ENCODE measurements at places on chromosomes 16 and 17.

GRCh38 chr17:74796866-74797265, 20.7 kb upstream of the NAT9 start:
- DNase-seq: no peak

GRCh38 chr16:67703626-67704025, 15.5 kb downstream of the GFOD2 start:
- no peak for DNase-seq

- DNase-seq: peak; percentile 13
These were observed 27.1 kb upstream of the CRYBA1 start for GRCh38 chr17:29219378-29220047.

- DNase-seq: no peak
These were observed 3.2 kb downstream of the PAM16 start for GRCh38 chr16:4347765-4348509.

DNA sequence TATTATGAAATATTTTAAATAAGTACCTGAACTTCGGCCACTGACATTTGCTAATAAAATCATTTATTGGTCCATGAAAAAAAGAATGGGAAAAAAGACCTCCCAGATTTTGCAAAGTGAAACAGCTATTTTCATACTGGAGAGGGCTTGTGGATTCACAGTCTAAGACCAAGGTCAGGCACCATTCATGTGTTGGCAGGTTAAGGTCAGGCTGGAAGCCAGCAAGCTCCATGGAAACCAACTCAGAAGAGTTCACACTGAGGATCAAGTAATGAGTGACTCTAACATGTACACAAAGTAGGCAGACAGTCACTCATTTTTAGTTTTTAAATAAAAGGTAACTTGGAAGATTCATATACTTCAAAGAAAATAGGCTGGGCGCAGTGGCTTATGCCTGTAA, 3.4 kb downstream of the DNAJA2 start:
- no peak for DNase-seq

DNA sequence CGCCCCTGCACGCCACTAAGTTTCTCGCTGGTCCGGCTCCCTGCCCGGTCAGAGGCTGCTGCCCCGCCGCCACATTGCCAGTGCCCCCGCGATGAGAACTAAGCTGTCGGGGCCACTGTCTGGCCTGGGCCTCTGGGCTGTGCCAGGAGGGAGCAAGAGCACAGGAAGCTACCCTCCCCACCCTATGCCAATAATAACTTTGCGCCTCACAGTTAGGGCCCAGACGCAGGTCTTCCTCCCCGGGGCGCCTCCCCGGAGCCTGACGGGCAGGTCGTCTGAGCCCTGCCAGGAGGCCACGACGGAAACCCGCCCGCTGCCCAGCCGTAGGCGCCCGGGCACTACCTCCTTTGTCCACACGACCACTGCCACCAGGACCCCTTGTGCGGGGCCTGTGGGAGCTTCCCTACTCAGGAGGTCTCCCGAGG, 1.5 kb downstream of the ZFPM1 start:
- no peak for DNase-seq

DNA sequence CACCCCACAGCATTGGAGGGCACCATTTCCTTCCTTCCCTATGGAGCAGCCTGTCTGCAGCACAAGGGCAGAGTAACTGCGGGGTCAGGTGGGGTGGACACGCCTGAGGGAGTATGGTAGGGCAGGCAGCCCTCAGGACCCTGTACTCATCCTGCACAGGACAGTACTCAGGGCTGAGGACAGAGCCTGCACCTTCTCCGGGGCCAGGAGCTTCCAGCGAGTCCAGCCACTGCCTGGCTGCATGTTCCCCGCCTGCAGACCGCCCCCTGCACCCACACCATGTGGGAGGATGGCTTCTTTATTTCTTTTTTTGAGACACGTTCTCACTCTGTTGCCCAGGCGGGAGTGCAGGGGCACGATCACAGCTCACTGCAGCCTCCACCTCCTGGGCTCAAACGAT, 47.6 kb upstream of the CDC42EP4 start:
- no peak for DNase-seq

DNA sequence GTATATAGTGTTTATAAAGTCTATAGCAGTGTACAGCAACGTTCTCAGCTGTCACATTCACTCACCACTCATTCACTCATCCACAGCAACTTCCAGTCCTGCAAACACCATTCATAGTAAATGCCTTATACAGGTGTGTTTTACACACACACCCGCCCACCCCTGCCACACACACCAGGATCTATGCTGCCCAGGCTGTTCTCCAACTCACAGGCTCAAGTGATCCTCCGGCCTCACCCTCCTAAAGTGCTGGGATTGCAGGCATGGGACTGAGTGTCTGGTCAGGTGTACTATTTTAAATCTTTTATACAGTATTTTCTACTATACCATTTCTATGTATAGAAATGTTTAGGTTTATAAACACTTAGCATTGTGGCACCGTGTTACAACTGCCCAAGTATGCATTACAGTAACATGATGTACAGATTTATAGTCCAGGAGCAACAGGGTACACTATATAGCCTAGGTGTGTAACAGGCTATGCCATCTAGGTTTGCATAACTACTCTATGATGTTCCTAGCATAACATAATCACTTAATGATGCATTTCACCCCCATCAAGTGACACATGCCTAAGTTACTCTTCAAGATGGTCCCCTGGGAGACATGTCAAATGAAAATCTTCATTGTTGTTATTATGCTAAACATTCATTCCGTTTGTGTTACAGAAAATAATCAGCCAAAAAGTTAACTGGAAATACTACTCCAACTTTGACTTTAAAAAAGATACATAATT, 42.5 kb downstream of the CREBBP start:
- no peak for DNase-seq

- DNase-seq: peak; percentile 53
These were observed 648 bp upstream of the ERCC4 start for GRCh38 chr16:13919330-13919682.

DNA sequence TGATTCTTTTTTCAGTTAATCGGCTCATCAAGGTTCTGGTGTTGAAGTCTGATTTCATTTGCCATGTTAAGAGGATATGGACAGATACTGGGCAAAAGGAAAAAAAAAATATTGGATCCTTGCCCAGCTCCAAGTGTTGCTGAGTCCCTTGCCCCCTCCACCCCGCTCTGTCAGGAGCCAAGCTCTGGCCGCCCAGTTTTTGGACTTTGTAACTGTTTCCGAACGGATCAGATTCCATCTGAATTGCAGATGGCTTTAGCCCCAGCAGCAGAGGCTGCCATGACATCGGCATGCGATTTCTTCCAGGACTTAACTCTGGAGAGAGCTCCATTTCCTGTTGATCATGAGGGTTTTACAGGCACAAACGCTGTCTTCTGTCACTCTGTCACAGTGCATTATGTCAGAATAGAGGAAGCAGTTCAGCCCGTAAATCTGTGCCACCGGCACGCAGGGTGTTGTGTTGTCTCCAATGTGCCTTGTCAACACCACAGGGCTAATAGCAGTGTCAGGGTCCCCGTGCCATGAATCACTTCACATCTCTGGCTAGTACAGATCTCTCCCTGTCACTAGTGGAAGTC, 615.6 kb downstream of the MAF start:
- no peak for DNase-seq

DNA sequence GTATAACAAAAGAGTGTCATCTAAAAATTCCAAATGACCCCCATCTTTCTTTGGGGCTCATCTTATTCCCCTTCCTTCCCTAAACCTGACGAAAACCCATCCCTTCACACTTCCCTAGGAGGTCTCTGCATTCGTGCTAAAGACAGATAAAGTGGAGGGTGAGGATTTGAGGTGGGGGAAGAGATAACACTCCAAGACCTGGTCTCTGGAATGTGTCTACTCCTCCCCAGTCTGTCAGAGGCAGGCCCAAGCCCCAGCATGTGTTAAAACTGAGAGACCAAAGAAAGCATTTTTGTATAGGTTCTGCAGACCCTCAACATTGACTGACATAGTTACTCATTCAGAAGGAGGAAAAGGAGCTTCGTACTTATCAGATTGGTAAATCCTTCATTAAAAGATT, 11.0 kb upstream of the LHX1 start:
- DNase-seq: no peak

GRCh38 chr16:57645691-57646387, 17.4 kb downstream of the ADGRG1 start:
- DNase-seq: no peak

DNA sequence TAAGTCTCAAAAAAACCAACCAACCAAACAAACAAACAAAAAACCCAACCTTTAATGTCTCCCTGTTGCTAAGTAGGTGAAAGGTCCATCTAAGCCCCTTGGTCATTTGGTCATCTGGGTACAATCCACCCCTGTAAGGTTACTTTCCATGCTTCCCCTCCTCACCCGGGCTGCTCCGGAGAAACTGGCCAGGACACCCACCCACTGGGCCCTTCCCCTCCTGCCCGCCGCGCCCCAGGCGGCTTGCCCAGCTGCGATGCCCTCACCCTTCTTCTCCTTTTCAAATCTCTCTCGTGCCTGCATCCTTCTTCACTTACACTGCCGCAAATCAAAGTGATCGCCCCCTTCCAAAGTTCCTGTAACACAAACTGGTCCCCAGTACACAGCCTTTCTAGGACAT, 2.0 kb downstream of the NTAN1 start:
- DNase-seq: no peak

DNA sequence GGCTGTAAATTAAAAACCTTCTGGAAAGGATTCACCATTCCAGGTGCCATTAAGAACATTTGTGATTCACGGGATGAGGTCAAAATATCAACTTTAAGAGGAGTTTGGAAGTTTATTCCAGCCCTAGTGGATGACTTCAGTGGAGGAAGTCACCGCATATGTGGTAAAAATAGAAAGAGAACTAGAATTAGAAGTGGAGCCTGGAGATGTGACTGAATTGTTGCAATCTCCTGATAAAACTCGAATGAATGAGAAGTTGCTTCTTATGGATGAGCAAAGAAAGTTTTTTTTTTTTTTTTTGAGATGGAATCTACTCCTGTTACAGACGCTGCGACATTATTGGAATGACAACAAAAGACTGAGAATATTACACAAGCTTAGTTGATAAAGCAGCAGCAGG, 26.7 kb downstream of the CCL4 start:
- DNase-seq: no peak

DNA sequence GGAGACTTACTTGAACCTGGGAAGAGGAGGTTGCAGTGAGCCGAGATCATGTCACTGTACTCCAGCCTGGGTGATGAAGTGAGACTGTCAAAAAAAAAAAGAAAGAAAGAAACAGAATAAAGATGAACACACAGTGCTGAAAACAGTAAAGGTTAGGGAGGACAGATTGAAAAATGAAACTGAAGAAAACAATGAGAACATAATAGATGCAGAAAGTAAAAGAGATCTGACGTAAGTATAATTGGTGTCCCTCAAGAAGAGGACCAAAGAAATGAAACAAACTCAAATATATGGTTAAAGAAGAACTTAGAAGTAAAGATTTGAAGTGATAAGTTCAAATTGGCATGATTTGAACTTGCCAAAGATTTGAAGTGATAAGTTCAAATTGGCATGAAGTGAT, 7.1 kb downstream of the DCAF7 start:
- no peak for DNase-seq

DNA sequence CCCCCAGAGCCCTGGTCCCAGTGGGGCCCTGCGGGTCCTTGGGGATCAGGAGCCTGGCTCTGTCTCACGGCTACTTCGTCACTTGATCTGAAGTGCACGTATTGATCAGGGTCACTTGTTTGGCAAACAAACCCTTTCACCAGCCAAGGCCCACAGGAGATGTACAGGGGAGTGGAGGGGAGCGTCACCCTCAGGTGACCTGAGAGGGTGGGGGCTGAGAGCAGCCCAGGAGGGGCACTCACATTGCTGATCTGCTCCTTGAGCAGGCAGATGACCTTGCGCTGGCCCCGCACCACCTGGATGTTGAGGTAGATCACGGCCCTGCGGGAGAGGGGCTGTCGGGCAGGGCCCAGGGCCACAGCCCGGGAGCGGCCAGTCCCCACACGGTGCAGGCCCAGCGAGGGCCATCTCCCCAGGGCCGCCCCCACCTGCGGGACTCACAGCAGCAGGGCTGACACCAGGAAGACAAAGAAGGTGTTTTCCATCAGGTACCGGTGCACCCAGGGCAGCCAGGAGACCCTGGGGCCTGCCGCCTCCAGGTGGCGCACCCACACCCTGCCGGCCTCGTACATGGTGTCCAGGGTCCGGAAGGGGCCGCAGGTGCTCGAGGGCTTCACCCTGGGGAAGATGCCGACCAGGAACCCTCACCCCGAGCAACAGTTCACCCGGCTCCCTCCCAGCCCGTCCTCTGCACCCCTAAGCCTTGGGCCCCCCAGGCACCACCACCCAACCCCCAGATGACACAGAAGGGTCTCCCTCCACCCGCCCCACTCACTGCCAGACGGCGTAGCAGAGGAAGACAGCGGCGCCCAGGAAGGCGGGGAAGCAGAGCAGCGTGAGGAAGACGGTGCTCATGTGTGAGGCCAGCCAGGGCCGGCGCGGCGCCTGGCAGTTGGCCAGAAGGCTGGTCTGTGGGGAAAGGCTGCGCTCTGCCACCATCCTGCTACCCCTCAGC, 11.3 kb downstream of the TMC6 start:
- peak; percentile 22 for DNase-seq
